Activated naive CD4-positive, alpha-beta T cell treated with anti-CD3 and anti-CD28 coated beads, Interleukin-2, amount 10 ng/mL, durations not matched to agents 5 hours and 36 hours (primary cell): ENCODE measurements at places on chromosomes 13 and 19. TPM values are rescaled to one million over a fixed set of nuclear protein-coding genes. Genes with fewer than 3 reads are reported as not detected.

LMTK3 gene
- 5.7 TPM for total RNA-seq

ELSPBP1 gene
- total RNA-seq: not detected

COL4A1 gene
- 0.41 TPM for total RNA-seq

ZNF578 gene
- total RNA-seq: 2.5 TPM

GJA3 gene
- total RNA-seq: 0.05 TPM
